ENCODE measurements at places on chromosomes 3 and 15. TPM values are rescaled to one million over a fixed set of nuclear protein-coding genes. Genes with fewer than 3 reads are reported as not detected.

GRCh38 chr3:189404797-189405484, 226.2 kb upstream of the TP63 start:
- DNase-seq = no peak

DNA sequence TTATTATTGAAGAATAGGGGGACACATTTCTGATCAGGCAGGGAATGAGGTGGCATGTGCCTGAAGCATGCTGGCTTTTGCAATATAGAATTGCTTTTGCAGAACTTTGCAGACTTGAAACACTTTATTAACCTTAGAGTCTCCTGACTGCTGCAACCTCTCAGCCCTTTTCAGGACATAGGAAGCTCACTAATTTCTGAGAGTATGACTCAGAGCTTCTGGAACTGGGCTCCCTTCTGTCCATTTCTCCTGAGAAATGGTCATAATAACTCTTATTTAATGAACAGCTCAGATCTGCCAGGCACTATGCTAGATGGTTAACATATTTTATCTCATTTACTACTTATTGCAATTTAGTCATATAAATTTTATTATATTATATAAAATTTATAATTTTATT, 38.6 kb upstream of the DGKG start:
- DNase-seq = no peak

GRCh38 chr3:105260385-105260784, 106.3 kb upstream of the ALCAM start:
- no peak for DNase-seq

DNA sequence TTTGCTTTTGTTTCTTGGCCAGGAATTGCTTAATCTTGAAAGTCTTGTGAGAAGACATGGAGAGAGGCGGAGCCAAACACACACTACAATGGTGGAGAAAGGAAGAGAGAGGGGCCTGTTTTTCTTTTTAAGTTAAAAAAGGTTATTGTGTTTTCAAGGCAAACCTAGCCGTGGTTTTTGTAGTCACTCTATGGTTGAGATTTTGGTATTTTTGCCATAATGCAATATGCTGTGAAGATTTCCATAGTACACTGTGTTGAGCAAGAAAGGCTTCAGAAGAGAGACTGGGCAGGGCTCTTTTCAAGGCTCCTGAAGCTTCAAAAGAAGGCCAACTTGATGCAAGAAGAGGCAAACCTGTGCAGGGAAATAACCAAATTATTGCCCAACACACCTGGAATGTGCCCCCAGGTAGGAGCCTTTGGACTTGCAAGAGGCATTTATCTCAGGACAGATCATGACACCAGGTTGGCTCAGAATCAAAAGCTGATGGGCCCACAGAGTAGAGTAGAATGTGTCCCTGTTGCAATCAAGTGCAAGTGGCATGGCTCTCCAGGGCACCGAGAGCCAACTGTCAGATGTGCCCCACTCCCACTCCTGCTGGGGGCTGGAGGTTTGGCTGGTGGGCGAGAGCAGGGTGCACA, 22.1 kb downstream of the AMOTL2 start:
- peak; percentile 45 for DNase-seq

- peak; percentile 60 for DNase-seq
These were observed 41.3 kb downstream of the GLDN start for GRCh38 chr15:51382787-51383186.

GRCh38 chr3:10330319-10330718, 9.4 kb upstream of the SEC13 start:
- no peak for DNase-seq

DNA sequence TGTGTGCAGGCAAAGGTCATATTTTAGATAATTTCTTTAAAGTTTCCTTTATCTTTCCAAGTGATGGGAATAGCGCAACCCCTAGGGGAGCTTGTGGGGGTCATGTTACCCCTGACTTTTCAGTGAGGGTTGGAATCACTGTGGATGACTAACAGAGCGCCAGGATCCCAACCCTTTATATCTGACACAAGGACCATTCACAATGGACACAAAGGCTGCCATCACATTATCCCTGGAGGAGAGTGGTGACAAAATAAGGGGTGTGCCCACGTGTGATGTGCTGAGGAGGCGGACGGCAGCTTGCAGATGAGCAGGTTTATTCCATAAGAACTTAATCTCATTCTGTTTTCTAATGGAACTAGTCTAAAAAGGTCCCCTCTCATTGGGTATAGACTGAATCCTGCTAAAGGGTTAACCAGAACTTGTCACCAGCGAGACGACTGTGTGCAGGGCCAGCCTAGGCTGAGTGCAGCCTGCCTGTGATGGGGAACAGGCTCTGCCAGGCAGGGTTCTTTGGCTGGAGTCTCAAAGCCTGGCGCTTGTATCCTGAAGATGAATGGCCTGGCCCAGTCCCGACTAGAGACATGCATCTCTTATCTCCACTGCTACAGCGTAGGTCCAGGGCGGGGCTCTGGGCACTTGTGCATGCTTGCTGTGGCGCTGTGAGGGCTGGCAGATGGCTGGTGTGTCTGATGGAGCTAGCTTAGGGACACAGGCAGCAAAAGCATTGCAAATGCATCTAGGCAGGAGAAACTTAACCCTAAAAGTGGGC, 50.2 kb downstream of the CHDH start:
- peak; percentile 44 for DNase-seq

DNA sequence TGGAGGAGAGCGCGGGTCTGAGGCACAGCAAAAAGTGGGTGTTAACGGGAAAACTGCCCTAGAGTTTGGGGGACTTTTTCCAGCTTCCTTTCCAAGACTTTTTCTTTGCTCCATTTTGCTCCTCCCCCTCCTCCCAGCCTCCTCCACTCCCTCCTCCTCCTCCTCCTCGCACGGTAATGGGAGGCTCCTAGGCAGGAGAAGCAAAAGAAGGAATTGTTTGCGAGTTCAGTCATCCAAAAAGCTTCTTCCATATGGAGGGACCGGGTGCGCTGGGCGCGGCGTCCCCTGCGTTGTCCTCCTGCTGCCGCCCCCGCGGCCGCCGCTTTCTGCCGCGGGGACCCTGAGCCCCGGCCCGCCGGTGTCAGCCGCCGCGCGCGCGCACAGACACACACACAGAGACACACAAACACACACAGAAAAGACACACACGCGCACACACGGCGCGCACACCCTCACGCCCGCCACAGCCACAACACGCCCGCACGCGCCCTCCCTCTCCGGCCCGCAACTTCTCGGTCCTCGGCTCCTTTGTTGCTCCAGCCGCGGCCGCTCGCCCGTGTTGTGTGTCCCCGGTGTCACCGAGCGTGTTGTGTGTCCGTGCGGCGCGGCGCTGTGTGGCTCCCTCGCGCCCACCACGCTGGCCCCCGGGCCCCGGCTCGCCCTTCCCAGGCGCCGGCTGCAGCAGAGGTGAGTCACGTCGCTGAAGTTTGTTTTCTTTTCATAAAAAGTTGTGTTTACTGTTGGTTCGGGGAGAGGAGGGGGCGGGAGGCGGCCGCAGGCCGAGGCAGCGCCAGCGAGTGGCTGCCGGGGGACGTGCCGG, at the start of gene BOC:
BOC (plus strand) TSS at position 228 of the 820 bp plus-strand sequence. CDS start 38,246 bp downstream, outside the sequence.
- DNase-seq = peak; percentile 57

- DNase-seq = no peak
These were observed 295.8 kb upstream of the THBS1 start for GRCh38 chr15:39285071-39285470.

DNA sequence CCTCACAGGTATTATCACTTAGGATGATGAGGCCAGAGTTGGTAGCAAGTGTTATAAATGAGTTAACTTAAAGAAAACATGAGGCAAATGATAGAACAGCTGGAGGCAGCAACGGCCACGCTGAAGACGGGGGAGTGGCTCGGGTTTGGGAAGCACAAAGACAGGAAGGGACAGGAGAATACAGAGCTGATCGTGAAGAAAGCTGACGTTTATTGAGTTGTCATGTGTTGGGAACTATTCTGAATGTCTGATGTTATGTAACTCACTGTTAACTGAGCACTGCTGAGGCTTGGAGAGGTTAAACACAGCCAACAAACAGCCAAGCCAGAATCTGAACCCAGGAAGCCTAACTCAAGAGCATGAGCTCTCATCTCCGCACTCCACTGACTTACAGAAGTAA, 42.3 kb downstream of the FGD5 start:
- no peak for DNase-seq

GRCh38 chr15:65525622-65526021, 4.6 kb upstream of the HACD3 start:
- DNase-seq = peak; percentile 15

GRCh38 chr3:156675830-156676767, 1.7 kb downstream of the TIPARP start:
- DNase-seq = peak; percentile 15

DNA sequence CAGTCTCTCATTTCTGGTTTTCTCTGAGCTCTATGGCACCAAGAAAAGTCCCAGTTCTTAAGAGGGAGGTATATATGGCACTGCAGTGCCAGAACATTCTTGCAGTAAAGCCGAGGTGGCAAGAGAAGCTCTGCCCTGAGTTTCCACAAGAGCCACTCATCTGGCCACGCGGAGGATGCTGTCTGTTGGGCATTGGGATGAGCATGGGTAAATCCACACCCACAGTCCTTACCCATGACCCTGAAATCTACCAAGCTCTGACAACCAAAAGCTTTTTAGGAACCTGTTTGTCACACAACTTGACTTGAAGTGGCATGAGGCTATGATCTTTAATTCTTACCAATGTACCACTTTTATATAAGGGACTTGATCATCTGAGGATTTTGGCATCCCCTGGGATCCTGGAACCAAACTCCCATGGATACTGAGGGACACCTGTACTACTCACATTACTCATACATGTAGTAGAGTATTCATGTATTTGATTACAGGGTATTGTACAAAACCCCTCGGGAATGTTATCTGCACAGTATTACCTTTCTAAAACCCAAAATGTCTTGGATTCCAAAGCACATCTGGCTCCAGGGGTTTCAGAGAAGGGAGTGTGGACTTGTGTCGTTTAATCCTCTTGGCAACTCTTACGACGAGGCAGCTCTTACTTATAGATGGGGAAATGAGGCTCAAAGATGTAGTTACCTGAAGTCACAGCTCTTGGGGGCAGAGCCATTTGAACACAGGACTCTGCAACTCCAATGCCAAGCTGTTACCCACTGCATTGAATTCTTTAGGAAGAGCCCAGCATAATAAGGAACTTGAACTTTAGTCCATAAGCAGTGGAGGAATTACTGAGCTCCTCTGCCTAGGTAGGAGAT, 8.8 kb downstream of the RPL32 start:
- no peak for DNase-seq

- DNase-seq = no peak
These were observed 17.3 kb downstream of the MTMR10 start for GRCh38 chr15:30974112-30974511.

GRCh38 chr15:93164409-93164808, 75.4 kb upstream of the RGMA start:
- DNase-seq = no peak

DNA sequence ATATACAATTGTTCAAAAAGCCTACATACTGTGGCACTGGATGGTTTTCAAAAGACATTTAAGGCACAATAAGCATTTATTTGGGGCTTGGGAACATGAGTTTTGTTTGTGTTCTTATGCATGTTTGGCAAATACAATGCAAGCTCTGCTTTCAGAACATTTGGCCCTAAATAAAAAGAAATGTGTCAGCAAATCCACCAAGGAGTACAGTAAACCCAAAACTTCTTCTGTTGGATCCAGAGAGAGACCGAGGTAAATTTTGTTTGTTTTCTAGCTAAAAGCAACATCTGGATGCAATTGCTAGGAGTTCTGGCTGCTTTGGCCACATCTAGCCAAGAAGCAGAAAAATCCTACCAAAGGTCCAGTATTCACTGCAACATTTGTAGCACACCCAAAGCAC, 168.8 kb downstream of the DCLK3 start:
- DNase-seq = no peak

DNA sequence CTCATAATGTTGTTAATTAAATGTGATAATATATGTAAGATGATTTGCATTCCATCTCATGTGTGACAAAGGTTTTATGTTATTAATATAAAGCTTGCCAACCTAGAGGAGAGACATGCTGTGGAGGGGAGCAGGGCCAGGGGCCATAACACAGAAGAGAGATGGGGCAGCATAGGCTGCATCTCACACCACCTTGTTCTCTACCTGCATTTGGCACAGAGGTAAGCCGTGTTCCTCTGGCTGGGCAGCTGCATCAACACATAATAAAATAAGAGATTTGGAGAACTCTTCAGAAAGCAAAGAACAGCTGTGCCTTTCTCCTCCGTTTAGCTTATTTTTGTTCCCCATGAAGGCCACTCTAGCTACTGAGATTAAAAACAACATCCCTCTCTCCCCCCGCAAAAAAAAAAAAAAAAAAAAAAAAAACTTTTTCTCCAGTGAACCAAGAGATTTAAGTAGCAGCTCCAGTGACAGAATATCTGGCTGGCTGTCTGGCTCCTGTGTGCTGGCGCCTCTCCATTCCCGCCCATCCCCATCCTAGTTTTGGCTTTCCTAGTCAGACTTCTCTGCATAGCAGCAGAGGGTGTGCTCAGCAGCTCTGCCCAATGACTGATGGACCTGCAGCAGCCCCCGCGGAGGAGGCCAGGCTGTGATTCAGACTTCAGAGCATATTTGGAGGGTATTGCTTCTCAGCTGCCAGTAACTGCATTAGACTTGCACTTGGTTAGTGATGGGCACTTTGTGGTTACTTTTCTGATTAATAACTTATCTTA, 52.2 kb upstream of the STXBP5L start:
- DNase-seq = peak; percentile 97

DNA sequence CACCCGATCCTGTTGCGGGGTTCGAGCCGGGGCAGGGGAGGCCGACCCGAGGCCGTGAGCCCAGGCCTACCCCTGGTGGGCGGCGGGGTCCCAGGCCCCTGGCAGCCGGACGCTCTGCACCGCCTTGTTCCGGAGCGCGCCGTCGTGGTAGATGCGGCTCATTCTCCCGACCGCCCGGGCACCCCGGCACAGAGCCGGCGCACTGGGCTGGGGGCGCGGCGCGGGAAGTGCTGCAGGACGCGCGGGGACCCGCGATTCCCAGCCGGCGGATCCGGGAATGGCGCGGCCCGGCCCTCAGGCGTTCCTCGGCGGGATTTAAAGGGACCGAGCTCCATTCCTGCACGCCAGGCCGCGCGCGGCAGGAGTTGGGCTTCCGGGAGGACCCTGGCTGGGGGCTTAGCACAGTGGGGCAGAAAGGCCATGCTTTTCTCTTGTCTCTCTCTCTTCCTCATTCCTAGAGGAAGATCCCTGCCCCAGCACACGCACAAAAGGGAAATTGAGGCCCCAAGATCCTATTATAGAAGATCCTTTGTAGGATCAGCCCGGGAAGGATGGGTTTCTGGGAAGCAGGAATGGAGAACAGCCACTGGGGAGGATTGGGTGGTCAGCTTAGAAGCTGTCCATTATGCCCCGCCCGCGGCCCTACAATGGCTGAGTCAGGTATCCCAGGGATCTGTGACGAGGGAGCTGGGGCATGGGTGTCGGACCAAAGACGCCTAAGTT, at the start of gene ARPIN:
ARPIN (minus strand) TSS at position 279 of the 723 bp plus-strand sequence; CDS start at position 162, 117 bp downstream.
- DNase-seq = peak; percentile 46

- DNase-seq = no peak
These were observed 215.9 kb upstream of the LRRC3B start for GRCh38 chr3:26406636-26407035.

Gene IQCH
- 13.7 TPM for total RNA-seq

Gene PARP3
- total RNA-seq = 45.8 TPM
